Activated naive CD4-positive, alpha-beta T cell (primary cell): ENCODE measurements at places on chromosomes 5 and 9.

DNA sequence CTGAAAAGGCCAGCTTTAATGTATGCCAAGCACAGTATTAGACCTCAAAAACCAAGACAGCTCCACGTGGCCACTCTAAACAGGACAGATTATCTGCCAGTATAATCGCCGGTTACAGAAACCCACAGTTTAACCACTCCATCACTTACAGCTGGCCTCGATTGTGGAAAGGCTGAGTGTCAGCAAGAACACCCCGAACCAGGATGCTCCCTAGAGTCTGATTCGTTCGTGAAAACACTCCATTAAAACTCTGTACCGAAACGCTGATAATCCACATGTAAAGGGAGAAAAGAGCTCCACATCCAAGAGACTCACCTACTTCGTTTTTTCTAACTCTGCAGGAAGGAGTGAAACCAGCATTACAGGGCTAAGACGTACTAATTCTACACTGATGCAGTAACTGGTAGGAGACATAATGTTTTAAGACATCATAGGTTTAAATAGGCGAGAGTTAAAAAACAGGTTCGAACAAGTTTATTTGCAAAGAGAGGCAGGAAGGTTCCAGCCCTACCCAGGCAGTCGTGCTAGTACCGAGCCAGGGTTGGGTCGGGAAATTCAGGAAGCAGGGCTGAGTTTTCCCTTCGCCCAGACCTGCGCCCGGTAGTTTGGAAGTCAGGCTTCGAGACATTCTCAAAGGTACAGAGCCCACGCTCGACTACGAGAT lies 949 bp downstream of the SERINC5 start:
- no peak for DNase-seq

DNA sequence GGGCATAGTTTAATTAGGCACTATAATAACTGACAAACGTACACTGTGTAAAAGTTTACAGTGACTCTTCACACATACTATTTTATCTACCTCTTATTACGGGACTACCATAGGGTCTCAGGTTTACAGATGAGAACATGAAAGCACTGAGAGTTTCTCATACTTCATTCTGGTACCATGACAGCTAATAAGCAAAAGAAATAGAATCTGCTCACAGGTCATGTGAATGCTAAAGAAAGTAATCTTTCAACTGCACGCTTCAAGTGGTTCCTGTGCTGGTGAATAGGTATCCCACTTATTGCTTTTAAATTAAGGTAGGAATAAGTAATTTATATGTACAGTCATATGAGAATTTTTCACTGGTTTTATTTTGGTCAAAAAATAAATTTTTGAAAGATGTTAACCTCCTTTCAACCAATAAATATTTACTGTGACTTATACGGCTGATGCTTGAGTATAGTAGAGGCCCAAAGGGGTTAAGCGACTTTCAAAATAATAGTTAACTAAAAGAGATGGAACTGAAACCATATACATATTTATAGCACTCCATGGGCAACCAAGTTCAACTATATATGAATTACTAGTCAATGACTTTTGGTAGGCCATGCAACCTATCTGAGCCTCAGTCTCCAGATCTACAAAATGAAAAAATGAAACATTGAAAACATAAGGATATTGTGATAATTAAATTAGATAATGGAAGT lies 8.1 kb downstream of the CDKN2A start:
- no peak for DNase-seq

DNA sequence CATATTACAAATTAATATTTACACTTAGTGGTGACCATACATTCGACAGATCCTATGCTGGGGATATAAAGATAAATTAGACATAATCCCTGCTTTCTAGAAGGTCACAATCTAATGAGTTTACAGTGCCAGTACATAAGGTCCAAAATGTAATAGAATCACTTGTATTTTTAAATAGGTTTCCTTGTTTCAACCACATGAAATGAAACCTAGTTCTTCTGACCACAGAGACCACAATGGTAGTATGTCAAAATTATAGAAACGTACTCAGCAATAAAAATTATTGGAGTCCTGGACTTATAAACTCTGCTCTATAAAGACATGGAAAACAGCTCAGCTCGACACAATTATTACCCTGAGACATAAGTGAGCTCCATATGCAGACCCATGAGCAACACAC lies 444.3 kb downstream of the SPOCK1 start:
- DNase-seq: no peak

DNA sequence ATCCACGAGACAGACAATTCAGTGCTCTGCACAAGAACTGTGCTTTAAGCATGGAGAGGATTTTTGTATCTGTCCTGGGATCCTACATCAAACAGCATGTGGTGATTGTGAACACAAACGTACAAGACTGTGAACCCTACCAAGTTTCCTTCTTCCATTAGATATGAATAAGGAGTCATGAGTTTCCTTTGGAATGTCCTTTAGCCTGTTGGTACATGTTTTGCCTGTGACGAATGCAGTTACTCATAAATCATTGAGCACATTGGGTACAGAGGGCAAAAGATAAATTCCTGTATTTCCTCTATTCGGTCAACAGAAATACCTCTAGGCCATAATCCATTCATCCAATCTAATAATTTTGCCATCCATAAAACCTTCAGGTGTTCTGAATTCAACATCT lies 61.5 kb downstream of the FXN start:
- DNase-seq: no peak

DNA sequence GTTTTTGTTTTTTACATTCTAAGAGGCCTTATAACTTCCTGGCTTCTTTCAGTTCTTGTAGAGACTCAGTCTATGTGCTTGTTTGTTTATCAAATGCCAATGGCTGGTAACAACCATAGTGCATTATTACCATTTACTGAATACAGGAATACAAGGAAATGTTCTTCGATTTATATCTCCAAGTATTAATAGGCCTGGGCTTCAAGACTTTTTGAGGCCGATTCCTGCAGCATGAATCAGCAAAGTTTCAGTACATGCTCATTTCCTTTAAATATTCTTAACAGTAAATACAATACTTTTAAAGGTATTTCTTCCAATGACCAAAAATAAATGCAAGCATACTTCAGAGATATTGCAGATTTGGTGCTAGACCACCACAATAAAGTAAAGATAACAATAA lies 535.3 kb downstream of the EFNA5 start:
- no peak for DNase-seq

DNA sequence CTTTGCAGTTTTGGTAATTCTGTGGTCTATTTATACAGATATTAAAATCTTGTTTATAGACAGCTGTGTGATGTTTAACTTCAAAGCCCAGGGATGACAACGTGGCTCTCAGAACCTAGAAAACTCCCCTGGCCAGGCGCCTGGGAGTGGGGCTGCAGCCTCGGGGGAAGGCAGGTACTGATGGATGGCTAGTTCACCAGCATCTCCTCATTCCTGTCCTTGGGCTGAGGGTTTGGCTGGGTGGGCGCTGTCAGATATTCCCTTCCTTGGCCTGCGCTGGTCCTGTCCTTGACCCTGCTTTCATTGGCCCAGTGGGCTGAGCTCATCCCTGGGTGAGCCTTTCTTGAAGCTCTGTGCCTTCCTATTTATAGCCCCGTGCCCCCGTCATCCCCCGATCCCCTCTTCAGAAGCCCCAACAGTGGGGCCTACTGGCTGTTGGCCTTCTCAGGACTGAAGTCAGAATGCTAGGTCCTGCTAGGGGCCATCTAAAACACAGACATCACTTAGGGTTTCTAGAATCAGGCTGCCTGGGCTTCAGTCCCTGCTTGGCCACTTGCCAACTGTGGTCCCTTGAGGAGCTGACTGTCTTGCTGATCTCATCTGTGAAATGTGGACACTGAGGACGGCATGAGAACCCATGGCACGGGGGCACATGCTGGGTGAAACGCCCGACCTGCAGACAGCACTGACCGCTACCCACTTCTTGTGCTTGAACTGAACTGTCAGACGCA lies 20.9 kb downstream of the SH3GLB2 start:
- no peak for DNase-seq

- DNase-seq: no peak
Observed at GRCh38 chr5:173420108-173420507, 91.9 kb upstream of the STC2 start.

DNA sequence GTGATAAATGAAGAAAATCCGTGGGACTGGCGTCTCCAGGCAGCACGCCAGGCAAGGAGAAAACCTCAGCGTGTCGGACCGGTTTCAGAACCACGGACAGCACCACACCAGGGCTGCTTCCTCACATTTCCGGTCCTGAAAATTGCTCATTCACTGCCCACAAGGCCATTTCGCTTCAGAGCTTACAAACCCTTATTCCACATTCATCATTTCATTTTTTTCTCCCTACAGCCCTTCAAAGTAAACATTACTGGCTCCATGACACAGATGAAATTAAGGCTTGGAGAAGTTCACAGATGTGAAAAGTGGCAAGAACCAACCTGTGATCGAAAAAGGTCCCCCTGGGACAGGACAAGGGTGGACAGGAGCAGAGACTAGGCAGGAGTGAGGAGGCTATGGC lies 1.5 kb upstream of the GPRIN1 start:
- peak; percentile 27 for DNase-seq

GRCh38 chr5:474840-475661 lies 32.1 kb downstream of the EXOC3 start:
- DNase-seq: no peak

GRCh38 chr5:58094031-58094430 lies 365.9 kb downstream of the PLK2 start:
- DNase-seq: no peak

DNA sequence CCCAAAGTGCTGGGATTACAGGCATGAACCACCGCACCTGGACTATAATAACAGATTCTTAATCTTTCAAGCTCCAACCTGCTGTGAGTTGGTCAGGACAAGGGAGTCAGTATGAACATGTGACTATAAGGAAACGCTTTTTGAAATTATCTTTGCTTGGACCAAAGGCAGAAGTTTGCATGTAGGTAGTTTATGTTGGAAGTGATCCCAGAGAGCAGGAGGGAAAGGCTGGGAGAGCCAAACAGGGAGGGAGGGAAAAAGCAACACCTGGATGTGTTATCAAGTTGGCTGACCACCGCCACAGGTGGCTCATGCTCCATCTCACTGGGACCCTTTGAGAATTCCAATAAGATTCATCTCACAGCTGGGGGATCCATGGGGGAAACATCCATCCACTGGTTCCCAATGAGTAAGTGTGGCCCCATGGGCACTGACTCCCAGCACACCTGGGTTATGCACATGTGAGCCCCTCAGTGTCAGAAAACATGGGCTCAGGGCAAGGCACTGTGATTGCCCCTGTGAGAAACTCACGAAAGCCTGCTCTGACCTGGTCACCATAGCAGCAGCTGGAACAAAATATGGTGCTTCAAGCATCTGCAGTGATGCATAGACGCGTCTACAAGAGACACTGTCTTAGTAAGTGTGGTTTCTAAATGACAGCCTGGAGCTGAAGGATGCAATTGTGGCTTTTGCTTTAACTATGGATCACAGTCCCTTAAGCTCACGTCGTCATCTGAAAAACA lies 62.1 kb downstream of the ARSB start:
- DNase-seq: no peak

- DNase-seq: no peak
Observed at GRCh38 chr9:2876726-2877125, 32.8 kb upstream of the PUM3 start.

DNA sequence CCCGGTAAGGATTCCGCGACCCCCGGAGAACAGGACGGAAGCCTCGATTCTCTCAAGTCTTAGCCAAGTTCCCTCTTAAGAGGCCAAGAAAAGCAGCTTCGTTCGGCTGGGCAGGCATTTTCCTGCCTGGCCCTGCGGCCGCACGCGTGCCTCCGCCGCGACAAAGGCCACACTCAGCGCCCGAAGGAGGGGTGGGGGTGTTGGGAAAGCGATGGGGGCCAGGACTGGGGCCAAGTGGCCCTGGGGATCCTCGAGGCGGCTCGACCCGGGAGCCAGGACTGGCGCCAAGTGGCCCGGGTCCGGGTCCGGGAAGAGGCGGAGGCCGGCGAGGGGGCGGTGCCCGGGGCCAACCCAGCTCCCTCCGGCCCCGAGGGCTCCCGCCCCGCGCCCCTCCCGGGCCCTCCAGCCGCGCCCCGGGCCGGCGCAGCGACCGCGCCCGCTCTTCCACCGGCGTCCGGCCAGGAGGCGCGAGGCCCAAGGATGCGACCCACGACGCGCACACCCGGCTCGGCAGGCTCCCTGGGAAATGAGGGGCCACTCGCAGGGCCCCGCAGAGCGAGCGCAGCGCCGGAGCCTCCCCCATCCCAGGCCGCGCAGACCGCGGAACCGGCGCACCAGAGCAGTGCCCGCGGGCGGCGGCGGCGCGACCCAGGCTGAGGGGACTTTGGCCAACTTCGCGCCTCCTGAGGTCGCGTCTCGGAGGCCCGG lies 756 bp downstream of the VAV2 start:
- DNase-seq: no peak

DNA sequence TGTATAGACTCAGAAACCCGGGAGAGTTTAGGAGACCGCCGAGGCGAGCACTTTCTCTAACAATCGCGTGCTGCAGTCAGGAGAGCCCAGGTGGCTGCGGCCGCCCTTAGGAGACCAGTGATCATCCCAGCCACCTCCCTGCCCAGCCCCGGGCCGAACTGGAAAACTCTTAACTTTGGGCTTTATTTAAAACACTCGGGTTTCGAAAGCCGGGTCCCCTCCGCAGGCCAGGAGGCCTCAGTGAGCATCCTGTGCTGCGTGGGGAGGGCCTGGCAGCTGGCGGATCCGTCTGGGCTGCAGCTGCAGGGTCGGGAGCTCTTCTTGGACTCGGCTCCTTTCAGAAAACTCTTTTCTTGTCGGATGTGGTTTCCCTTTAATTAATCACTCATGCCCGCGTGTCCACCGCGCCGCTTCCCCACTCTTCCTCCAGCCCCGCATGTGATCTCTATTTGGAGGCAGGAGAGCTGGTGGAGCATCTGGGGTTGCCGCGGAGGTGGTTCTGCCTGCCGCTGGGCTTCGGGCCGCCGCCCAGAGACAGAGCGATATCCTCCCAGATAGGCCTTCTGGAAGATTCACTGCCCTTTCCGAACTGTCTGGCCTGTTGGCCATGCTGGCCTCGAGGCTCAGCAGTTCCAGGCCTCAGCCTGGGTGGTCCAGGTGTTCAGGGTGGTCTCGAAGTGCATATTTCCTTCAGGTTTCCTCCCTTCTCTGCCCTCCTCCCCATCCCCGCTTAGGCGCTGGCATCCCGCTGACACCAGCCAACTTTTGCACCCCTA lies 59.5 kb downstream of the TMEM174 start:
- DNase-seq: no peak

- no peak for DNase-seq
Observed at GRCh38 chr5:81207009-81207408, 26.1 kb upstream of the CKMT2 start.

- no peak for DNase-seq
Observed at GRCh38 chr5:61881821-61882487, 424.1 kb upstream of the KIF2A start.

DNA sequence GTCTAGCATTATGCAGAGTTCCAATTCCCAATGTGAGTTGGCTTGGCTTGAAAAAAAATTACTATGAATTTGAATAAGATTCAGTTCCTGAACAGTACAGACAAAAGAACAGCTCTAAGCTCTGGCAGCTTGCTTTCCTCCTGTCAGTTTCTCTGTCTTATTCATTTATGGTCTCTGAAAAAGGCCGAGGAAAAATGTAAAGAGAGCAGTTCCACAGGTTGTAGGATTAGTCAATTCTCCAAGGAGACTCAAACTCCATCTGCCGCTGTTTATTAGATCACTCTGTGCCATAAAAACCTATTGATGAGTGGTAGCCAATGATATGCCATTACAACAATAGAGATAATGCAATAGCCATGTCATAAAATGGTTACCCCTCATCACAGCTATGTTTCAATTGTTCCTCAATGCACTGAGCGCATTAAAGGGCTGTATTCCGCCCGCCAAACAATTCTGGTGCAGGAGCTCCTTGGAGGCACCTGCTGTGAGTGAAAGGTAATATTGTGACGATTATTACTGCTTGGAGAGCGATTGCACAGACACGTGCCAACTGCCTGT lies 188.2 kb downstream of the ARRDC3 start:
- no peak for DNase-seq

GRCh38 chr9:120872791-120873502 lies 4.0 kb downstream of the PHF19 start:
- DNase-seq: no peak
